H54 (cell line): ENCODE measurements at places on chromosomes 4 and X.

- no peak for DNase-seq
These were observed 11.3 kb downstream of the PNCK start for GRCh38 chrX:153662266-153662665.

DNA sequence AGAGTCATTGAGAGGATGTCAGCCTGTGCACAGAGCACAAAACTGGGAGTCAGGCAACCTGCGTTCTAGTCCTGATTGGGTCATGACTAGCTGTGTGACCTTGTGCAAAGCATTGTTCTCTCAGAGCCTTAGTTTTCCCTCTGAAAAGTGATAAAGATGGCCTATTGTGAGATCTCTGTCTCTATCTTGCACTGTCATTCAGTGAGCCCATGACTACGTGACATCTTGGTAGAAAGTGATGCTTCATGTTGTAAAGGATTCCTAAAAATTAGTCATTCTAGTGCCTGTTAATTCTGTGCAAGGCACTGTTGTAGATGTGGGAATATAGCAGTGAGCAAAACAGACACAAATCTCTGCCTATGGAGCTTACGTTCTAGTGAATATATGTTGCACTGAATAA is 2.5 kb downstream of the PGRMC1 start:
- no peak for DNase-seq

- no peak for DNase-seq
These were observed 1.2 kb upstream of the SOWAHB start for GRCh38 chr4:76898949-76899645.

DNA sequence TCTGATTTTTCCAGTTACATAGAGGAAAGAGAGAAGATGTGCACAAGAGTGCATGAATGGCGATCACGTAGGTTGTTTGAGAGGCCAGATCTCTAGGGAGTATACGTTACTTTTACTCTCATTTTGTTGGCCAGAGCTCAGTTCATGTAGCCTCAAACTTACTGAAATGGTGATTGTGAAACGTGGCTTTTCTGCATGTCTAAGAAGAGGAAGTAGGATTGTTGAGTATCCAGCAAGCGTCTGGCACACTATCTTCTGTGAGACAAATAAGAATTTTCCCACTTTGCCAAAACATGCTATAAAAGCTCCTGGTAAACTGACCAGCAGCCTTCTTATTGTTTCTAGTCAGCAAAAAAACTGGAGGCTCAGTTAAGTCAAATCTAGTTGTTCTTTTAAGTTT is 264.5 kb upstream of the EMCN start:
- DNase-seq: no peak

DNA sequence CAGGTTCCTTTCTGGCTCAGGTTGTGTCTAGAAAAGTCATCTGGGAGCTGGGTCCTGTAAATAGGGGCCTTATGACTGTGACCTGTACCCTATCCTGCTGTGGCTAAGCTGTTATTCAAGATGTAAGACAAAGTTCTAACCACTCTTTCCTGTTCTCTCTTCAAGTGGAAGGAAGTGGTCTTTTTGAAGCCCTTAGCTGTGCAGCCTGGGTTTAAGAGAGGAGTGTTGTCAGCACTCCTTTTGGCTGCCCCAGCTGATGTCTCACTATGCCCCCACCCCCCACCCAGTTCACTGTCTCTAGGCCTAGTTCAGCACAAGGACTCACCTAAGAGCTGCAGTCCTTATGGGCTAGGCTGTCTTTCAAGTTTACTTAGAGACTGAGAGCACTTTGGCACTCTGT is 1069.5 kb downstream of the FAM133A start:
- DNase-seq: no peak

- no peak for DNase-seq
These were observed 173.4 kb upstream of the KIT start for GRCh38 chr4:54484383-54484782.

DNA sequence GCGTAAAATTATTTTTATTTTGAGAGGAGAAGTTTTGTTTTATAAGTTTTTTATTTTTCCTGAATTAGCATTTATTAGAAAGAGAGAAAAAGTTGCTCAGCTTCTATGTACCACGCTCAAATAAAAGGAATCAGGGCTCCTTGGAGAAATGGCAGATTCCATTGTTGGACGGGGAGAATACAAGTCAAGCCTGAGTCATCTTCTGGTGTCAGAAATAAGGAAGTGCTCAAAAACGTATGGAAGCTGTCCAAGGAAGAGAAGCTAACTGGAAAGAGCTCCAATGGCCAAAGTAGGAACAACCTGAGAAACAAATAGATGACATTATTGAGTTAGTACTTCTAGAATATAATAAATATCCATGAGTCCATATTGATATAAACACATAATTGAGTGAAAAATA is 89.3 kb upstream of the NEIL3 start:
- DNase-seq: no peak

DNA sequence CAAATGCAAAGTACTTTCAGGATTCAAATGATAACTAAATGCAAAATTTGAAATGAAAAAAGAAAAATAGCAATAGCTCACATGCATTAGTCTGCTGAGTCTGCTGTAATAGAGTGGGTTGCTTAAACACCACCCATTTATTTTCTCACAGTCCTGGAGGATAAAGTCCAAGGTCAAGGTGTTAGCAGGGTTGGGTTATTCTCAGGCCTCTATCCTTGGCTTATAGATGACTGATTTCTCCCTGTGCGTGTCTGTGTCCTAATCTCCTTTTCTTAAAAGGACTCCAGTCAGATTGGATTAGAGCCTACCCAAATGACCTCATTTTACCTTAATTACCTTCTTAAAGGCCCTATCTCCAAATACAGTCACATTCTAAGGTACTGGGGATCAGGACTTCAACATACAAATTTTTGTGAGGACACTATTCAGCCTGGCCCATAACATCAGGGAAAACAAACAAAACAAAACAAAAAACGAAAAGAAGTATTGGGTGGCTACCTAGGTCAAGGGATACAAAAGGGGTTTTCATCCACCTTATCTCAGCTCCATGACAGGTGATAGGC is 6.3 kb upstream of the TBL1X start:
- no peak for DNase-seq

GRCh38 chr4:21792736-21793135 is 155.8 kb downstream of the KCNIP4 start:
- DNase-seq: no peak

GRCh38 chr4:113146876-113147358 is 97.5 kb downstream of the ANK2 start:
- DNase-seq: no peak

DNA sequence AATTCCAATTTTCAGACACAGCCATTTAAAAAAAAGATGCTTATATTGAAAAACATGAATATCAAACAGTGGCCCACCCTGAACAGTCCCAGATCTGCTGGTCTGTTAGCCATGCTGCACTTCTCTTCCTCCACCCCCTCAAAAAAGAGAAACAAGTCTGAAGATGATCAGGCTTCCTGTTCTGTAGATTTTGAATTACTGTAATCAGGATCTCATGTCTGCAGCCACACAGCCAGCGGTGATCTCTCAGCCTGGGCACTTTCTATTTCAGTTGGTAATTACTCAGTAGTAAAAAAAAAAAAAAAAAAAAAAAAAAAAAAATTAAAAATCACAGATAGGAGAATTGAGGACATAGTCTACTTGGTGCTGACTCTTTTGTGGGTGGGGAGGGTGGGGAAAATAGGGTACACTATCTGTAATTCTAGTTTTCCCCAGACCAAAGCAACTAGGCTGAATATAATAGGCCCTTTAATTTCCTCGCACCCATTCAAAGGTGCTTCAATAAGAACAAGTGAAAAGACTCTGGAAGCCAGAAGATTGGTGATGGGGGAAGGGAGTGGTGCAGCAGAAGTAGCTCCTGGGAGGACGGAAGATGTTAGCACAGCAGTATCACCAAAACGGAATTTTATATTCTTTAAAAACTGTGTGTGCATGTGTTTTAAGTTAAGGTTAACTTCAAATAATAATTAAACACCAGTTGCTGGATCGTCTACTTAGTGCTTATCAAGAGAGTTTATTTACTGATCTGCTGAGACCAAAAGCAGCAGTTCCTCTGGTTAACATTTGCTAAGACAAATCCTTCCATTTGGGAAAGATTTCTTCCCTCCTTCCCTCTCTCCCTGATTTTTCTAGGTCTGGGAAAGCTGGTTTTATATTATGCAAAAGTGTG is 47.0 kb downstream of the SPRY1 start:
- DNase-seq: no peak

- no peak for DNase-seq
These were observed 4.6 kb downstream of the TXK start for GRCh38 chr4:48129307-48130014.

GRCh38 chrX:148517176-148517575 is 16.8 kb downstream of the AFF2 start:
- no peak for DNase-seq

- no peak for DNase-seq
These were observed 243.2 kb downstream of the SPOCK3 start for GRCh38 chr4:166991006-166991561.

- no peak for DNase-seq
These were observed 704 bp upstream of the SEPSECS start for GRCh38 chr4:25160714-25161592.

DNA sequence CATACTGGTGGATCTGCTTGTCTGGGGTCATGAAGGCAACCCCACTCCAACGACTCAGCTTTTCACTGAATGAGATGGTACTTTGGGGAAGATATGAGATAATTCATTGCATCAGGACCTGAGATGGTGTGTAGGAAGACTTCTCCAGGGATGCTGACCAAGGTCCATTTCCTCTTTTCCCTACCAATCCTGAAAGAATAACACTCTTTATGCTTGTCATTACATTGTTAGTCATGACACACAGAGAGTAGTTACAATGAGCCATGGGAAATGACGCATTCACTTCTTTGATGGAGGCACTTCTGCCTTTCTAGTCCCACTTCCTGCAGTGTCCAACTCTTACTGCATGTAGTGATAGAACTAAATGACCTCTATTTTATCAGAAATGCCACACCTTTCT is 58.6 kb downstream of the AREG start:
- DNase-seq: peak; percentile 4

GRCh38 chrX:136856050-136856449 is 24.5 kb downstream of the RBMX start:
- DNase-seq: no peak

GRCh38 chrX:110175146-110175545 is 142.7 kb downstream of the AMMECR1 start:
- DNase-seq: no peak

- no peak for DNase-seq
These were observed 99.8 kb downstream of the ARSF start for GRCh38 chrX:3141031-3141430.

- DNase-seq: no peak
These were observed 124.2 kb downstream of the CAMK2D start for GRCh38 chr4:113637363-113637762.

GRCh38 chrX:130197464-130197863 is 25.7 kb downstream of the RAB33A start:
- no peak for DNase-seq

DNA sequence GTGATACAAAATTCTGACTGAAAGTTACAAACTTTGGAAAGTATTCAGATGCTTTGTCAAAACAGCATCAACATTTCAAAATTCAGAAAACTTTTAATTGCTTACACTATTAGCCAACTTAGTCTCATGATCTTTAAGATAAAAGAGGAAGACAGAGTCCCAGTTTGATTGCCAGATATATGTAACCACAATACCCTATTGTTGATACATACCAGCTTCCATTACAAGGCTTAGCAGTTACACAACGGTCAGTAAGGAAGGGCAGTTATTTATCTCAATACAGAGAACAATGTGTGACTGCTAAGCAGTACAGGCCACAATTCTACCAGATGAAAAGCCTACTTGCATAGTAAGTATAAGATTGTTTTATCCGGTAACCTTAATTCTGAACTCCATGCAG is 138.4 kb downstream of the SPANXN3 start:
- DNase-seq: no peak

DNA sequence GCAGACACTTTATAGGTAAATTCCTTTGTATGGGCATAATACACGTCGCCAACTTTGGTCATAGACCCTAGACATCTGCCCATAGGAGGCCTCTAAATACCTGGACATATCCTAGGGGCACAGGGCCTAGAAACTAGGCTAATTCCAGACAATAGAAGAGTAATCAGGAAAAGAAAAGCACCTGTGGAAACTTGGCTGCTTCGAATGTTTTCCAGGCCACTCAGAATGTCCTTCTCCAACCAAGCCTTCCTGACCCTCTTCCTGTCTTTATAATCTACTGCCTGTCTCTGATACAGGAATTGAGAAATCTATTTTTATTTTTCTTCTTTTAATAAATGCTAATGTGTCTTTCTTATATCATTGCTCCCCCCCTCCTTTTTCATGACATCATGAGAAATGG is 493.1 kb downstream of the IL15 start:
- no peak for DNase-seq

DNA sequence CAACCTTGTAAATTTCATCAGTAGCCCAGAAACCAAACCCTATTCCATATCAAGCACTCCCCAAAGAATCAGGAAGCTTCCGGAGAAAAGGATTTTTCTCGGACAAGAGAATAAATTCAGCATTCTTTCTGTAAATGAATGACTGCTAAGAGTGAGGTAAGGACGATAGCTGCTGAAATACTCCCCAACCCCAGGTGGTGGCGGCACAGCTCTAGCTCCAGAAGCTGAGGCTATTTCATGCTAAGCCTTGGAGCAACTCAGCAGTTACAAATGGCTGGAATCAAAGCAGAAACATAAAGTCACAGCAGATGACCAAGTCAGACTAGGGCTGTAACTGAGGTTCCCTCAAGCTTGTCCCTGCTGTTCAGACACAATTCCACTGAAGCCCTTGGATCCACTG is 13.9 kb upstream of the PCDH19 start:
- DNase-seq: no peak

DNA sequence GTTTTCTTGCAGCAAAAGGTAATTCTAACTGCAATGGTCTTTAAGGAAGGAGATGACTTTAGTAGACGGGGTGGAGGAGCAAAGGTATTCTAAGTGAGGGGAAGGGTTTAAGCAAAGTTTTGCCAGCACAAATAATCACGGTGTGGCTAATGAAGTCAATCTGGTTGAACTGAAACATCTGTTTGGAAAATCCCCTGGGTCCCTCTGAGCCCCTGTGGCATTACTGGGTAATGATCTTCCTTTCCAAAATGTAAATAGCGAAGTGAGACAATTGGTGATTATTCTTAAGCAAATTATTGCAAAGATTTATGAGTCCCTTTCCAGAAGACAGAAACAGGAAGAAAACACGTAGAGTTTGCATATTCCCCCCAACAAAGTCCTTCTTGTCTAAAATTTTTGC is 47.2 kb downstream of the FGFBP1 start:
- no peak for DNase-seq
